ENCODE measurements at places on chromosomes 6 and 20. TPM values are rescaled to one million over a fixed set of nuclear protein-coding genes. Genes with fewer than 3 reads are reported as not detected.

DEFB128 gene
- not detected for total RNA-seq

XKR7 gene
- not detected for total RNA-seq

COL21A1 gene
- 1.9 TPM for total RNA-seq

GRCh38 chr6:24009319-24009718, 116.7 kb upstream of the NRSN1 start:
- no peak for DNase-seq
- no peaks in the 10 kb centered on the region for H3K27me3 ChIP-seq
- peaks cover 7% of the 10 kb centered on the region for H3K4me1 ChIP-seq
- no peak overlapping the region for H3K4me3 ChIP-seq
- no peaks in the 10 kb centered on the region for H3K36me3 ChIP-seq

DNA sequence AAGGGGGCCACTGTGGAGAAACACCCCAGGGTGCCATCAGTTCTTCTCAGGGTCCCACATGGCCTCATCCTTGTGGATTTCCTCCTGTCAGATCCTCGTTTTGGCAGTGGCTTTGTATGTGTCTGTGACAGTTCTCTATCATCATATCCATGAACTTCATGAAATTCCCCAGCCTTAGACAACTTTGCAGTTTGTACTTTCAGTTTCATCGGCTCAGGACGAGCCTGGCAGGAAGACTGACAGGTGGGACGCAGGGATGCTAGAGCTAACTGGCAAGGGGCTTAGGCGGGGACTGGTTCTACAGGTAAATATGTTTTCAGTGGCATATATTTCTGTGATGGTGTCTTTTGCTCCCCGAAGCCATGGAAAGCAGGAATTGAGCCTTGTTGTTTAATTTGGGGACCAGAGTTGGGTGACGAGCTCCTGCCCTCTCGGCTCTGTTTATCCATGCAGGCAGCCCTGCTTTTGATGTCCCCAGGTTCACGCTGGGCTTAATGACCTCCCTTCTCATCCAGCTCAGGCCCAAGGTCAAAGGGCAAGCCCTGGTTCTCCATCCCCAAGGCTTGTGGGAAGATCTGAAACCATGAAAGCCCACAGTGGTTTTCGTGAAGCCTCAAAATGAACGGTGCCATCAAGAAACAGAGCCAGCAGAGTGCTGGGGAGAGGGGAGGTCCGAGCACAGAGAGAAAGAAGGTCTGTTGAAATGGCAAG, 11.2 kb downstream of the SDCBP2 start:
- DNase-seq: no peak
- no peak overlapping the region for H3K4me3 ChIP-seq
- H3K27ac ChIP-seq: no peak overlapping the region
- H3K4me1 ChIP-seq: peaks cover 9% of the 10 kb centered on the region
- H3K36me3 ChIP-seq: no peaks in the 10 kb centered on the region
- no peaks in the 10 kb centered on the region for H3K27me3 ChIP-seq

DNA sequence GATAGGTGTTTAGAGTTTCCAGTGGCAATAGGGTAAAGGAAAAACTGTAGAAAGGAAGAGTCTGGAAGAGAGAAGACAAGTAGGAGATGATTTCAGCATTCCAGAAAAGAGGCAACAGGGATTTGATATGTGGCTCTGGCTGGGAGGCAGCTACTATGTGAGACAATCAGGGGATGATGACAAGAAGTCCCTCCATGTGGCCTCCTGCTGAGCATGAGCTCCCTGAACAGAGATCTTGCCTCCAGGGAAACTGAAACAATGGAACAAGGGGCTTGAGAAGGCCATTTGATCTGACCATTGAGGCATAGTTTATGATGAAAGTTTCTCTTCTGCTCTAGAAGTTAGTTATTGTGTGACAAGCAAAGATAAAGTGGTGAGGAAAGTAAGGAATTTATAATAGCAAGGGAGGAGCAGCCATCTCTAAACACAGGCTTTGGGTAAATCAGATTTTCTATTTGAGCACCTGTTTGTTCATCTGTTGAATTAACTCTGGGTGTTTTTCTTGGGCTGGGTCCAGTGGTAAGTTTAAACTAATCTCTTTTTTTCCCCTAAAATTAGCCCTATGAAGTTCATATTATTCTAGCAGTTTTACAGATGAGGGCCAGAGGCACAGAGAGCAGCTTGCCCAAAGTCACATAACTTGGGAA, 3.0 kb upstream of the GPX5 start:
- no peak overlapping the region for H3K27ac ChIP-seq
- H3K4me1 ChIP-seq: no peaks in the 10 kb centered on the region
- no peak for DNase-seq
- no peaks in the 10 kb centered on the region for H3K36me3 ChIP-seq
- peaks cover 32% of the 10 kb centered on the region for H3K27me3 ChIP-seq

DNA sequence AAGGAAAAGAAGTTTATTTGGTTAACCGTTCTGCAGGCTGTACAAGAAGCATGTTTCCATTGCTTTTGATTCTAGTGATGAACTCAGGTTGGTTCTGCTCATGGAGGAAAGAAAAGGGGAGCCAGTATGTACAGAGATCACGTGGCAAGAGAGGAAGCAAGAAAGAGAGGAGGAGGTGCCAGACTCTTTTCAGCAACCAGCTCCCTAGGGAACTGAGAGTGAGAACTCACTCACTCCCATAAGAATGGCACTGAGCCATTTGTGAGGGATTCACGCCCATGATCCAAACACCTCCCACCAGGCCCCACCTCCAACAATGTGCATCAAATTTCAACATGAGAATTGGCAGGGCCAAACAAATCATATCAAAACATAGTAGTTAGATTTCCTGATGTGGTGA, 649.1 kb downstream of the EPM2A start:
- DNase-seq: no peak
- H3K27me3 ChIP-seq: no peaks in the 10 kb centered on the region
- H3K4me1 ChIP-seq: no peaks in the 10 kb centered on the region

SLC16A10 gene
- 5.2 TPM for total RNA-seq

DNA sequence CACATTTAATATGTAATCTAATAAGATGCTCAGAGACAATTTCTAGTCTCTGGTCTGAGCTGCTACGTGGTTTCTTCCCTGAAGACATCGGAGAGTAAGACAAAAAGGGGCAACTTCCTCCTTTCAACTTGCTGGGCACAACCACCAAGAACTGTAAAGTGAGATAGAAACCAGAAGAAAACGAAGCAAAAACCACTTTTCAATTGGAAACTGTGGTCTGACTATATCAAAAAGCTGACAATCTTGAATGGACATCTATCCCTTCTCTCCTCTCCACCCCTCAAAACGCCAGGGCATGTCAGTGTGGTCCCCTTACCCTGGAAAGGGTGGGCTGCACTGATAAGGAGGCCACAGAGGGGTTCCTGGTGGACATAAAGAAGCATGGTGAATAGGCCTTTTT, 269.1 kb downstream of the CD83 start:
- no peaks in the 10 kb centered on the region for H3K36me3 ChIP-seq
- H3K27ac ChIP-seq: no peak overlapping the region
- no peak for DNase-seq
- H3K4me1 ChIP-seq: no peaks in the 10 kb centered on the region
- H3K4me3 ChIP-seq: no peak overlapping the region
- no peaks in the 10 kb centered on the region for H3K27me3 ChIP-seq

- no peaks in the 10 kb centered on the region for H3K27me3 ChIP-seq
- no peak overlapping the region for H3K4me3 ChIP-seq
- no peak for DNase-seq
- H3K4me1 ChIP-seq: no peaks in the 10 kb centered on the region
- H3K27ac ChIP-seq: no peak overlapping the region
These were observed 758.1 kb upstream of the EPHA7 start for GRCh38 chr6:94177429-94177828.

TMEM74B gene
- total RNA-seq: 10.5 TPM

DNA sequence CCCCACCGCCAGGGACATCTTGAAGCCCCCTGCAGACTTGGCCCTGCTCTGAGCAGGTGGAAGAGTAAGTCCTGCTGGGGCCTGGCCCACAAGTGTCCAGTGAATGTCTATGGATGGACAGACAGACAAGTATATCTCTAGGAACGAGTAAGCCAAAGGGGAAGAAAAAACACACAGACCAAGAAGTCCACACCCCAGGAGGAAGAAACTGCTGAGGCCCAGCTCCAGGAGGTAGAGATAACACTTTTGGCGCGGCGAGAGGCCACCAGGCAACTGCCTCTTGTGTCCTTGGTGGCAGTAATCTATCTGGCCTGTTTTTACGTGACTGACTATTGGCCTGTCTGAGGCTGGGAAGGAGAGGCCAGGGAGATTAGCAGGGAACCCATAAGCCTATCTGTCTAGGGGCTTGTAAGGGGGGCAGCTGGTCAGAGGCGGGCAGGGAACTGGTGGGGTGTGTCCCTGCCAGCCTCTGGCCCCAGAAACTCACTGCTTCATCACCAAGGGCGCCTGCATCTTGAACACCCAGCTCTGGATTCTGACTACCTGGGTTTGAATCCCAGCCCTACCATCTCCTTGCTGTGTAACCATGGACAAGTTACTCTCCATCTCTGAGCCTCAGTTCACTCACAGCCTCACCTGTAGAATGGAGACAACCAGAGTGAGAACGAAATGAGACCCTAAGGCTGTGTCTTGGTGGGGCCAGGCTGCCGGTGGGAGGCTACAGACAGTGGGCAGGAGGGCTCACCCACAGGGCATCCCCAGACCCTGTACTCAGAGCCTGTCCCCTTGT, 31.3 kb downstream of the C20orf203 start:
- H3K36me3 ChIP-seq: no peaks in the 10 kb centered on the region
- H3K4me3 ChIP-seq: no peak overlapping the region
- H3K27ac ChIP-seq: no peak overlapping the region
- DNase-seq: no peak
- no peaks in the 10 kb centered on the region for H3K4me1 ChIP-seq

CDH4 gene
- total RNA-seq: not detected

DNA sequence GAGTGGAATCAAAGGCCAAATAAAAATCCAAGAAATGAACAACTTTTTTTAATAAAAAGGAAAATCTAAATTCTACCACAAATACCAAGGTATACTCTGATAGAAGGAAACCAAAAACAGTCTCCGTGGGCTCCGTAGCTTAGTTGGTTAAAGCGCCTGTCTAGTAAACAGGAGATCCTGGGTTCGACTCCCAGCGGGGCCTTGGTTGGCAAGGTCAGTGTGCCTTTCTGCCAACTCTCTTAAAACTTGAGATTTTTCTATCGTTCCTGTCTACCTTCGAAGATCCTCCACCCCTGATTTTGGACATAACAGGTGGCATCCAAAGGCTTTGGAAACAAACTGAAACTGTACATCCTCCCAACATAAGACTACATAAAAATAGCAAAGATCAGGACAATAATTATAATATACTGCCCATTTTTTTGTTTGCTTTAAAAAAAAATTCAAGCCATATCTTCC, 197.9 kb downstream of the TRIM27 start:
- no peak overlapping the region for H3K4me3 ChIP-seq
- no peak overlapping the region for H3K27ac ChIP-seq
- H3K27me3 ChIP-seq: peaks cover 84% of the 10 kb centered on the region
- no peaks in the 10 kb centered on the region for H3K36me3 ChIP-seq
- H3K4me1 ChIP-seq: peaks cover 8% of the 10 kb centered on the region

GRCh38 chr6:86147859-86148258, 505.2 kb upstream of the SYNCRIP start:
- no peak overlapping the region for H3K4me3 ChIP-seq
- no peaks in the 10 kb centered on the region for H3K27me3 ChIP-seq
- H3K27ac ChIP-seq: no peak overlapping the region
- no peaks in the 10 kb centered on the region for H3K36me3 ChIP-seq
- DNase-seq: no peak

GRCh38 chr6:122075084-122075838, 324.2 kb upstream of the HSF2 start:
- H3K4me3 ChIP-seq: no peak overlapping the region
- no peaks in the 10 kb centered on the region for H3K36me3 ChIP-seq
- H3K27me3 ChIP-seq: no peaks in the 10 kb centered on the region
- no peak for DNase-seq
- H3K27ac ChIP-seq: no peak overlapping the region

GRCh38 chr6:169833258-169833794, 81.9 kb downstream of the ERMARD start:
- H3K4me3 ChIP-seq: no peak overlapping the region
- no peaks in the 10 kb centered on the region for H3K4me1 ChIP-seq
- DNase-seq: no peak
- no peaks in the 10 kb centered on the region for H3K36me3 ChIP-seq
- no peak overlapping the region for H3K27ac ChIP-seq

DNA sequence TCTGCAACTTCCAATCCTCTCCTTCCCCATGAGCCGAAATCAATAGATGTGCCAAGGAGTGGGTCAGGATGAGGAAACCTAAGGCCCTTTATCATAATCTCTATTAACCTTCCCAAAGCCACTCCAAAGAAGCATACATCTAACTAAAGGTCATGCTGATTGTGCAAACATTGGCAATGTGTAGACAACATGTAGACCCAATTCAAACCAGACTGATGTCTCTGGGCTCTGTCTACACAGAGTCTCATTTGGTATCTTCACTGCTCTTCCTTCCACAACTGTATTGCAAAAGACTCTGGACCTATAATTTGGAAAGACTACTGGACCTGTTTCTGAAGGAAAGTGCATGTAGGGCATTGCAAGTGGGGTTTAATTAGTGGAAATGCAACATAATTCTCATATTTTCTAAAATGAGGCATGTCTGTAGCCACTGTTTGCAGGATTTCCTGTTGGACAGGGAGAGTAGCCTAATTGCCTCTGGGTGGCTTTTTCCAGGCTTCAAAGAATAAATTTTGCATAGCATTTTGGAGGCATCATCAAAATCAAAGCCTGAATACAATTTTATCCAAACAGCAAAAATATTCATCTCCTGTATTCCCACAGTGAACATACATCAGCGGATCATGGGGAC, 35.0 kb upstream of the MLIP start:
- H3K4me3 ChIP-seq: no peak overlapping the region
- no peak for DNase-seq
- no peaks in the 10 kb centered on the region for H3K4me1 ChIP-seq
- no peaks in the 10 kb centered on the region for H3K27me3 ChIP-seq
- H3K36me3 ChIP-seq: no peaks in the 10 kb centered on the region

- no peak overlapping the region for H3K27ac ChIP-seq
- H3K36me3 ChIP-seq: no peaks in the 10 kb centered on the region
These were observed 18.5 kb downstream of the GSTA4 start for GRCh38 chr6:52976591-52977035.

- H3K4me1 ChIP-seq: no peaks in the 10 kb centered on the region
- DNase-seq: no peak
- H3K36me3 ChIP-seq: no peaks in the 10 kb centered on the region
- no peak overlapping the region for H3K4me3 ChIP-seq
- no peaks in the 10 kb centered on the region for H3K27me3 ChIP-seq
These were observed 21.1 kb downstream of the FAM110A start for GRCh38 chr20:854601-855000.

PACSIN1 gene
- total RNA-seq: not detected

TRIM40 gene
- total RNA-seq: 14.8 TPM

GRCh38 chr20:13487202-13487601, 151.5 kb downstream of the TASP1 start:
- DNase-seq: no peak
- no peaks in the 10 kb centered on the region for H3K27me3 ChIP-seq
- no peak overlapping the region for H3K4me3 ChIP-seq
- H3K4me1 ChIP-seq: peaks cover 24% of the 10 kb centered on the region
- no peak overlapping the region for H3K27ac ChIP-seq

NOX3 gene
- not detected for total RNA-seq

DNA sequence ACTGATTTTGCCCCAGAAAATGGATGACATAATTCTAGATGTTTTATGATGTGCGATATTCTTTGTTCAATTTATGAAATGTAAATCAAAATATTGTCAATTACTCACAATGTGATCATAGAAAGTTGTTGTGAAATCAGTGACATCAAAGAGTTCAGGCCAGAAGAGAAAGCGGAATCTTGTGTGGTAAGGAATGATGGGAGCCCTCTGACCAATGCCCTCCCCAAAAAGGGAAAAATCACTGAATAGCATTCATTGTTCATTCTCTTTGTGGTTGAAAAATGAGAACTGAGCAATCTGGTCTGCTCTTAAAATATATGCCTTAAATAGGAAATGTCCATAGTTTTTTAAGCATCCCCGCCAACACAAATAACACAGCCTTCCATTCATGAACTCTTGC, 247.1 kb upstream of the GRIK2 start:
- H3K36me3 ChIP-seq: no peaks in the 10 kb centered on the region
- no peak overlapping the region for H3K4me3 ChIP-seq
- no peak for DNase-seq
- no peaks in the 10 kb centered on the region for H3K4me1 ChIP-seq
